Activated CD4-positive, alpha-beta T cell treated with anti-CD3 and anti-CD28 coated beads, Interleukin-2, amount 10 ng/mL, durations not matched to agents 7 days and 5 days (primary cell): ENCODE measurements at places on chromosomes 3 and 15. TPM values are rescaled to one million over a fixed set of nuclear protein-coding genes. Genes with fewer than 3 reads are reported as not detected.

Gene AADACL2
- not detected for total RNA-seq

Gene TMC3
- not detected for total RNA-seq

DNA sequence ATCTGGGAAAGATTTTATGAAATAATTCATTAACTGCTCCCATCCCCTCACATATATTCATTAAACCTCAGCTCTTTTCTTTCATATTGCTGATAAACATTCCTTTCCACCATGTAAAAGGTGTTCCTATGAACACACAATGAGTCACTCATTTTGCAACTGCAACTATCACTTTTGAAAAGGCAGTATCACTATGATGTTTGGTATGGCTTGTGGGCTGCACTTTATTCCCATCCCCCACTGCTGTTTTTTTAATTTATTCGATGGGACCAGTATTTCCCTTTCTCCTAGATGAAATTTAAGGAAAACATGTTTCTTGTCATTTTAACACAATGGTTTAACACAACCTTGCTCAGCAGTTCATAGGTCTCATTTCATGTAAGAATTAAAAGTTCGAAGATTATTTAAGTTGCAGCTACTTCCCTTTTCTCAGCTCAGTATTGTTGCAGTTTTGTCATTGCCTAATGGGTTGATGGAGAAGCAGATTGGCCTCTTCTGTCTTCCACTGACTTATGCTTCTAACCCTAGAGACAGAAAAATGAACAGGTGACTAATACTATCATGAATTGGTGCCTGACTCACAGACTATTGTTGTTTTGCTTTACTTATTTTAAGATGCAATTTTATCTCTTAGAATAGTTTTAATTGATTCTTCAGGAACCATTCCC, 280.3 kb downstream of the ZPLD1 start:
- H3K27me3 ChIP-seq = peaks cover 5% of the 10 kb centered on the region
- H3K27ac ChIP-seq = no peak overlapping the region
- DNase-seq = no peak
- peaks cover 4% of the 10 kb centered on the region for H3K4me1 ChIP-seq
- no peaks in the 10 kb centered on the region for H3K36me3 ChIP-seq

DNA sequence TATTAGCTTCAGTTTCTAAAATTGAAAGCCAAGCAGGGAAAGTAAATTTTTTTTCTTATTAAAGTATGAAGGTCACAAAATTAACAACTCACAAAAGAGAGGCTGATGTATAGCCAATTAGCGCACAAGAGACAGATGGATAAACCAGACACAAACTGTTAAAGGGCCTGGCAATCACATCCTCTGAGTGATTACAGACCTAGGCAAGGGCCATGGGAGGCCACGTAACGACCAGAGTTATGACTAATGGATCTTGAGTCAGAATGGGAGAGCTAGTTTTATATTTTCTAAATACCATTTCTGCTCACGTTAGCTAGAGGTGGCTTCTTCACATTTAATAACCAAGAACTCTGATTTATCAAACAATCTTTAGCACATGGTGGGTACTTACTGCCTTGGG, 17.8 kb upstream of the SCAMP5 start:
- H3K4me3 ChIP-seq = no peak overlapping the region
- H3K27me3 ChIP-seq = peaks cover 7% of the 10 kb centered on the region
- DNase-seq = no peak
- H3K36me3 ChIP-seq = no peaks in the 10 kb centered on the region

GRCh38 chr3:18252578-18252977, 172.6 kb downstream of the SATB1 start:
- H3K27me3 ChIP-seq = peaks cover 2% of the 10 kb centered on the region
- DNase-seq = no peak
- H3K4me3 ChIP-seq = no peak overlapping the region
- no peak overlapping the region for H3K27ac ChIP-seq
- no peaks in the 10 kb centered on the region for H3K36me3 ChIP-seq
